ENCODE measurements at places on chromosomes 3 and 15. TPM values are rescaled to one million over a fixed set of nuclear protein-coding genes. Genes with fewer than 3 reads are reported as not detected.

Gene CADPS
- total RNA-seq: 3.3 TPM

Gene TMEM89
- total RNA-seq: 0.84 TPM

Gene FGD5
- 3.4 TPM for total RNA-seq

Gene PAQR5
- 0.89 TPM for total RNA-seq

Gene IQCF5
- total RNA-seq: not detected

Gene GABRA5
- 0.11 TPM for total RNA-seq

Gene TGM4
- total RNA-seq: 0.09 TPM

Gene UROC1
- total RNA-seq: not detected

Gene ENTPD3
- total RNA-seq: 0.72 TPM

Gene TERC
- total RNA-seq: 11.8 TPM

Gene HCLS1
- 2.9 TPM for total RNA-seq

GRCh38 chr3:48614044-48614443 lies 4.6 kb upstream of the UQCRC1 start:
- DNase-seq: no peak

GRCh38 chr3:101133652-101134051 lies 140.4 kb upstream of the ABI3BP start:
- DNase-seq: no peak

GRCh38 chr3:10122724-10123123 lies 7.2 kb downstream of the BRK1 start:
- no peak for DNase-seq

- DNase-seq: no peak
Measured at GRCh38 chr3:73451301-73451944, 173.3 kb downstream of the PDZRN3 start.

GRCh38 chr3:62936626-62937254 lies 61.5 kb upstream of the CADPS start:
- DNase-seq: no peak

GRCh38 chr3:118533676-118534075 lies 501.0 kb downstream of the IGSF11 start:
- DNase-seq: no peak

DNA sequence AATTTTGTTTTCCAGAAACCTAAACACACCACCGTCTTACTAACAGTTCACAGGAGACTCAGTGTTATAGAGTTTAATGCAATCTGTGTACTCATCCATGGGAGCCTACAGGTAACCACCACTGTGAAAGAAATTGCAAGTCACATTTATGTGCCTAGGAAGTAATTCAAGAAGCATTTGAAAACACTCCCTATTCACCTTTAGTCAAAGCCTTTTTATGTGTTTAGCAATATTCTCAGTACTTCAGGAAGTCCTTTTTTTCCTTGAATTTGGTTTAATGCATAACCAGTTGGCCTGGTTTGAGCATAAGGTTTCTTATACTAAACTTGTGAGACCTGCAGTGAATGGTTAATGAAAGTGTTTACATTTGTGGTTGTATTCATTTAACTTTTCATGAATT lies 346.1 kb downstream of the CHST2 start:
- no peak for DNase-seq

- DNase-seq: no peak
Measured at GRCh38 chr3:5194801-5195509, 7.4 kb downstream of the EDEM1 start.

DNA sequence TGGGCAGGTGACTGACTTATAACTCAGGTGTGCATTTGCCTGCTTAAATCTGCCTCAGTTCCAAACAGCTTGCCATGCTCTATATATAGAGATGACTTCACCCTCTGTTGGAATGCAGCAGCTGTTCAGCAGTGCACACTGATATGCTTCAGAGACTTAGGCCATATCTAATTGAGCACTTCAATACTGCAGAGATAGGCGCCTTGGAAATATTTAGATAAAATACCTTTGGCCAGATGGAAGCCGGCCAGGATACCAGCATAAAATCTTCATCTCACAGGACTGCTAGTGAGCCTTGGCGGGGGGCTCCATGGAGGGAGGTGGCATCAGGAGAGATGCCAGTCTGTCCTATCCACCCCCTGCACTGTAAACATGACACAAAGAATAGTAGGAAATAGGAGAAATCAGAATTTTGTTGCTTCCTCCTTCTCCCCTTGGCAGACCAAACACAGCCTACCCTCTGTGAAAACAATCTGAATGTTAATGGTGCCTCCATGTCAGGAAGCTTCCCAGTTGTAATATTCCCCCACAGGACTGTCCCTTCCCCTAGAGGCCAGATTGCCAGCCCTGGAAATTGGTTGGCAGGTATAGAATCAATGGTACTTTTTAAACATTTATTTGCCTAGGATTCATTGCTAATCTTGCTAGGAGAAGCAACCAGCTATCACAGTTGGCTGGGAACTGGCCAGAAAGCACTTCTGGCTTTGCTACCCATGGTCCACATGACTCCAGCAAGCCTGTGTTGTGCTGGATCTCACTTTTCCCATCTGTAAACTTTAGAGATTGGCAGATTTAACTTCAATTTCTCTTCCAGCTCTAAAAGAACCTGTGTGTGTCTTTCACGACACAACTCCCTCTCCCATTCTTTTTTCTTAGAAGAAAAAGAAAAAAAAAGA lies 215.5 kb upstream of the KCNMB2 start:
- DNase-seq: no peak

DNA sequence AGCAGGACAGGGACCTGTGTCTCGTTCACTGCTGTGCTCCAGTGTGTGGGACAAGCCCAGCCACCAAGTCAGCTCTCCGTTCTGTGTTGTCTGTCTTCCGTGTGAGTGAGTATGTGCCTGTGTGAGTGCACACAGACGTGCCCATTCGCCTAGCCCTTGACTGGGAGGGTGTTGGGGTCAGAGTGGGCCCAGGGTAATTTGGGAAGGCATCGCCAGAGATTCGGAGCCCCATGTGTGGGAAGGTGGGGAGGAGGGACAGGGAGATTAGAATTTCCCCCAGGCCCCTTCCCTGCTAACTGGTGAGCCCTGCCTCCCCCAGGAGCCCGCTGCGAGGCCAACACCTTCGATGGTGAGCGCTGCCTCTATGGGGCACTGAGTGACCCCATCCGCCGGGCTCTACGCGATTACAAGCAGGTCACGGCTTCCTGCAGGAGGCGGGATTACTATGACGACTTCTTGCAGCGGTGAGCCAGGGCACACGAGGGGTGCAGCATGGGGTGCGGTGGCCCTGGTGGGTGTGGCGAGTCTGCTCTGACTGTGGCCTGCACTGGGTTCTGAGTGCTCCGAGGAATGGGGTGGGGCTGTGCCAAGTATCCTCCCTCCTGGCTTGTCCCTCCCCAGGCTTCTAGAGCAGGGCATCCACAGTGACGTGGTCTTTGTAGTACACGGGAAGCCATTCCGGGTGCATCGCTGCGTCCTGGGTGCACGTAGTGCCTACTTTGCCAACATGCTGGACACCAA lies 3.1 kb downstream of the ABTB1 start:
- DNase-seq: no peak

DNA sequence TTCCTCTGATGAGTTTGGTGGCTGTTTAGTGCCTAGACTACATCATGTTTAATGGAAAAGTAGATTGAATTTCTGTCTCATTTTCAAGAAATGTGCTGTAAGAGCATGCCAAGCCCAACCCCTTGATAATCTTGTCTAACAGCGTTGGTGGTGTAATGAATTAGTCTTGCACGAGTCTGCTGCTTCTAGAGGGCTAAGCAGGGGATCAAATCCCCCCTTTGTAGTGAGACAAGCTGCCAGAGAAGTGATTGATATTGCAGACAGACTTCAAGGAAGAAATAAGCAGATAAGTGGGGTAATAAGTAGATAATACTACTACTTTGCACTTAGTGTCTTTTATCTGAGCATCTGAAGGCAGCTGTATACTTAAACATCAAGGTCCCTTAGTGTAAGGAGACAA lies 141.4 kb downstream of the TP63 start:
- DNase-seq: no peak

GRCh38 chr15:82679626-82680199 lies 30.0 kb downstream of the AP3B2 start:
- DNase-seq: no peak

- no peak for DNase-seq
Measured at GRCh38 chr3:193732827-193733226, 139.8 kb downstream of the OPA1 start.

GRCh38 chr15:43877371-43877770 lies 50.6 kb downstream of the WDR76 start:
- no peak for DNase-seq

DNA sequence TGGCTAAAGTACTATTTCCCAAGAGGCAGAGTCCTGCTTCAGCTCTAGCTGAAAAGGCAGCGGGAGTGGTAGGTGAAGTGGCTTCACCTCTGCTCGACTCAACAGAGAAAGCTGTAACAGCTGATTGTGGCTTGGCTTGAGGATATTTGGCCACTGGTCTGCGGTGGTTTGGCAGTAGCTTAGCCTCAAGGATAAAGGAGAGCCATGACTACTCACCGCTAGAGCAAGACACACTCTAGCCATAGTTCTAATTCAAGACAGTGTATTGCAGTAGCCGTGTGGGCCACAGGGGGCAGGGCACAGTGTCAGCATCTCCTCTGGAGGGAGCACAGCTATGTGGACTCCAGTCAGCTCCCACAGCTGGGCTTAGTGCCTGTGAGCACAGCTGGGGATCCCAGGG lies 23.5 kb downstream of the TPRG1 start:
- no peak for DNase-seq

GRCh38 chr15:63879211-63879610 lies 45.5 kb upstream of the HERC1 start:
- no peak for DNase-seq

GRCh38 chr15:93705753-93706455 lies 525.5 kb upstream of the MCTP2 start:
- DNase-seq: no peak

- no peak for DNase-seq
Measured at GRCh38 chr3:113254171-113254947, 43.0 kb downstream of the BOC start.

DNA sequence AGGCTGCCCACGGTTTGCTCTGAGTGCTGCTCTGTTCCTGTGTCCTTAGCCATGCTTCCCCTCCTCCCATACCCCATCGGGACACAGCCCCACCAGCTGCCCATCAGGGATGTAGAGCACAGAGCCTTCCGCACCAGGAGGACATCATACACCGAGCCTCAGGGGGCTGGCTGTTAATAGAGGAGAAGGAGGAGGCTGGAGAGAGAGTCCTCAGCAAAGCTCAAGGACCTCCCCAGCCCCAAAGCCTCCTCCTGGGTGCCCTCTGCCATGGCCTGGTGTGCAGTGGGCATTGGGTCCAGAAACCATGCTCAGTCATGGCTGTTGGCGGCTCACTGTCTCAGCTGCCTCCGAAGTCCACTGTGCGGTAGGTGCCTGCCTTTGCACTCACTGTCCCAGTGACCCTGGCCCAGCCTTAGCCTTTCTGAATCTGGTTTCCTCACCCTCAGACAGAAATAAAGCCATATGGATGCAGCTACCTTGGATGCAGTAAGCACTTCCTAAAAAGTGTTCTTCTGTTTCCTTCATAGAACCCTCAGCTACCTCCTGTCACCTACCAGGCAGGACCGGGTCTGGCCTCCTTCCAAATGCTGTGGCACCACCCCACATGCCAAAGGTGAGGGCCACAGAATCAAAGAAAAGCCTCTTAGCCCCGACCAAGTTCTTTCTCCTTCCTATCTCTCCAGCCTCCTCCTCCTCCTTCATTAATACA lies 53.9 kb downstream of the ACAD9 start:
- DNase-seq: no peak

- DNase-seq: no peak
Measured at GRCh38 chr15:78129077-78129750, 2.0 kb downstream of the CIB2 start.

DNA sequence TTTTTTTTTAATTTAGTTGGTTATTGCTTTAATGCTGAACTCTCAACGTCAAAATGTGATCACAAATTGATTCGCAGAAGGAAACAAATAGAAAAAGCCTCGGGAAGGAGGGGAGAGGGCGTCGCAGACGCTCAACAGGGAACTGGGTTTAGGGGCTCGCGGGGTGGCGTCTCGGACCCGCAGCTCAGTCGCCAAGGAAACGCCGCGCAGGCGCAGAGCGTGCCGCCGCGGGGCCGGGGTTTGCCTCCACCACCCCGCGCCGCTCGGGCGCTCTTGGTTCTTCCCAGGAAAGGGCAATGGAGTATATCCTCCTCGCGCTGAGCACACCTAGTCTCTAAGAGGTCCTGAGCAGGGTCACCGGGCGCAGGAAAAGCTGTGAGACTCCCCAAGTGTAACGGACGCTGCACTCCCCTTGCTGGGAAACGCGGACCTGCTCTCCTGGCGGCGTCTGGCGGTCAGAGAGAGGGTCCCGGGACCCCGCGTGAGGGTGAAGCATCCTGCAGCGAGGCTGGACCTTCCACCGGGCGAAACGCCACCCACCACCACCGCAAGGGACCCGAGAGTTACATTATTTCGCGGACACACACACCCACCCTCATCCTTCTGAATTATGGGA lies 753 bp downstream of the PLCH1 start:
- peak; percentile 78 for DNase-seq

- DNase-seq: no peak
Measured at GRCh38 chr3:53170325-53171063, 9.5 kb downstream of the PRKCD start.

DNA sequence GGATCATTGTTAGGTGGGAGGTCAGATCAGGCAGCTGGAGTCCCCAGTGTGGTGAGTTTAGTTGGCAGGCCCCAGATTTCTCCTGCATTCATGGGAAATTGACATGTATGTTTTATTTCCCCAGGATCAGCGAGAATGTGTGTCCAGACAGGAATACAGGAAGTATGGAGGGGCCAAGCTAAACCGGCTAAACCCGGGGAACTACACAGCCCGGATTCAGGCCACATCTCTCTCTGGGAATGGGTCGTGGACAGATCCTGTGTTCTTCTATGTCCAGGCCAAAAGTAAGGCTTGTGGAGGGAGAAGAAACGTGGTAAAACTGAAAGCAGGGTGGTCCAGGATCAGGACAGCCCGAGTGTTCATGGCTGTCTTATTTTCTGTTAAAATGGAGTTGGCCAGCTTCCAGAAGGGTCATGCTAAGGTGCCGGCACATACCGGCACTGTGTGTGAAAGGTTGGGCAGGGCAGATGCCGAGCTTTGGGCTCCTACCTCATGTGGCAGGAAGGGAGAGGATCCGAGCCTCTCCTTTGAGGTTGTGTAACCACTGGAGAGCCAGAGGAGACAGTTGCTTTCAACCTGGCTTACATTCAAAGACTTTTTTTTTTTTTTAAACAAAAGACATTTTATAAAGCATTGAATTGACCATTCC lies 83.1 kb downstream of the PGPEP1L start:
- no peak for DNase-seq

DNA sequence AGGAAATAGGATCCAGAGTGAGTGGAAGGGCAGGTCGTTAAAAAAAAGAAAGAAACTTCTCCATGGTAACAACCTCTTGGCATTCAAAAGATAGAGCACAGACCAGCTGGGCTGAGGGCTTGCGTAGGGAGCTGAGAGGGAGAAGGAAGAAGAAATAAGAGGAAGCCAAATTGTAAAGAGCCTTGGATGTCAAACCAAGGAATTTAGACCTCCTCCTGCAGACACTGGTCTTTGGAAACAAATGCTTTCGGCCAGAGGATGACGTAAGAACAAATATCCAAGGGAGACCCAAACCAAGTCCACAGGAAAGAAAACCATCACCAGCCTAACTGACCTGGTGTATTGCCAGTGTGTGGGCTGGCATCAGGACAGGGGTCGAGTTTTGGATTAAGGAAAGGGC lies 155.2 kb downstream of the UACA start:
- no peak for DNase-seq

GRCh38 chr3:72143322-72143721 lies 358.4 kb upstream of the PROK2 start:
- DNase-seq: no peak

Data from mesothelial cell of epicardium (in vitro differentiated cells).